Left cardiac atrium (tissue), 4 donors: ENCODE measurements at places on chromosomes 6 and 20.

GRCh38 chr6:141326426-141326825 lies 806.3 kb upstream of the GJE1 start:
- DNase-seq: no peak

DNA sequence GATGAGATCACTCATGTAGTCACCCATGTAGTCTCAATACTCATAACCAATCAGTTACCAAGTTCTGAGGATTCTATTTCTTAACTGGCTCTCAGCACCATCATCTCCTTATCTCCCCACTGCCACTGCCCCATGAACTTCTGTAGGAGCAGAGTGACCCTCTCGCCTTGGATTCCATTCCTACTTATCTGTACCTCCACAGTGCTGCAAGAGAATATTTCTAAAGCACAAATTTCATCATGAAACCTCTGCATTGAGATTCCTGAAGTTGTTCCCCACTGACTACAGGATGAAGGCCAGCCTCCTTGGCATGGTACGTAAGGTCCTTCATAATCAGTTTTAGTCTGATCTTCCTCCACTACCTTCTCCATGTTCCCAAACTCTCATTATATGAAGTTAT lies 34.8 kb downstream of the BACH2 start:
- DNase-seq: no peak

DNA sequence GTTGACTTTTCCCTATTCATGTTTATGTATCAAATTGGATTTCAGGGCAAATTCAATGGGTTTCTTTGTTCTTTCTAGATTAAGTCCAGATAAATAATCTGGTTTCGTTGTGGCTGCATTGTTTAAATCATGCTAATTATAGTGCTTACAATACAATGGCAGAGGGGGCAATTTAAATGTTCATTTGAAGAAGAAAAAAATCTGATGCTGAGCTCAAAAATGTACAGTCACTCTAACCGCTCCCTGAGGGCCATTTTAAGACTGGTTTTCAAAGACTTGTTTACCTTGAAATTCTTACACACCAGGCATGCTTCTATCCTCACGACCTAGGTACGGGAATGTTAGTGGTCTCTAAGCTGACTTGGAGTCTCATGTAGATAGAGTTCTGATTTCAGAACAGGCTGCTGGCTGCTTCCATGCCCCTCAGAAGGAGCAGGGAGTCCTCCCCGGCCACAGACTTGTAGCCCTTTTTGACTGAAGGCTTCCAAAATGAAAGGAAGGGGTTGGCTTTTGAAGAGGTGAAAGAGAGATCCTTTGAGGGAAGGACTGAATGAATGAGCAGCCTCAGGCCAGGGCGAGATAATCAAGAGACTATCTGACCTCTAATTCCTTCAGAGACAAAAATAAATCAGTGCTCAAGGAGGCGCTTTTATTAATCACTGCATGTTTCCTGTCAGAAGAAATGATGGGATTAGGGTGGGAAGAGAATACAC lies 86.1 kb upstream of the ZNF217 start:
- DNase-seq: no peak

DNA sequence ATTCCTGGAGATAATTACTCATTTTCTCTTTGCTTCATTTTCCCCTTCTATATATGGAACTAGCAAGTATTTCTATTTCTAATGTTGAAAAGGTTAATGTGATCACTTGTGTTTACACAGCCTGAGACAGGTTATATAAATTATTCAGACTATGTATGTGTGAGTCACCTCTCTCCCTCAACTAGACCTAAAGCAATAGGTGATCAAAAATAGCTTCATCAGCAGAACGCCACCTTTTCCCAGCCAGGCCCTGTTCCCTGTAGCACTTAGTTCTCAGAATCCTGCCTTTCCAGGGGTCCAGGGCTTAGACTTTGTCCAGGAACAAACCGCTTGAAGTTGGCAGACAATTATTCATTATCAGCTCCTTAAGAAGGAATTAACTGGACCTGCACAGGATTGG lies 125.3 kb upstream of the EXOC2 start:
- DNase-seq: no peak

DNA sequence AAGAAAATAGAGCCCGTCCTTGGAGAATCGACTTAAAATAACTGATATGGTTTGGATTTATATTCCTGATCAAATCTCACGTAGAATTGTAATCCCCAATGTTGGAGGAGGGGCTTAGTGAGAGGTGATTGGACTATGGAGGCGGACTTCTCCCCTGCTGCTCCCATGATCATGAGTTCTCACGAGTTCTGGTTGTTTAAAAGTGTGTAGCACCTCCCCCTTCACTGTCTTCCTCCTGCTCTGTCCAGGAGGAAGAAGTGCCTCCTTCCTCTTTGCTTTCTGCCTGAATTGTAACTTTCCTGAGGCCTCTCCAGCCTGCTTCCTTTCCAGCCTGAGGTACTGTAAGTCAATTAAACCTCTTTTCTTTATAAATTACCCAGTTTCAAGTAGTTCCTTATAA lies 529.2 kb downstream of the HAO1 start:
- DNase-seq: no peak
